ENCODE measurements at places on chromosomes 12 and 14.

DNA sequence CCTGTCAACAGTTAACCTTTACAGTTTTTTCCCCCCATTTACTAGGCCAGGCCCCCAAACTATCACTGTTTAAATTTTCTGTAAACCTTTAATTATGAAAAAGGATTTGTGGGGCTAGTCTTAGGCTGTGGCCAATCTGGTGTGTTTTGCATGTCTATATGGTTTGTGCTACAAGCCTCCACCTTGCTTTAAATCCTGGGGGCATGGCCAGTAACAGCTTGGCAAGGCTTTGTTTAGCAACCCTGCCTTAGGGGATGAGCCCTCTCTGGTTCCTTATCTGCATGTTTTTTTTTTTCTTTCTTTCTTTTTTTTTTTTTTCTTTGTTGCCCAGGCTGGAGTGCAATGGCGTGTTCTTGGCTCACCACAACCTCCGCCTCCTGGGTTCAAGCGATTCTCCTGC is 102.7 kb downstream of the KCNMB4 start:
- DNase-seq = no peak

- DNase-seq = no peak
Observed at GRCh38 chr12:32997471-32997870, 100.9 kb upstream of the PKP2 start.

DNA sequence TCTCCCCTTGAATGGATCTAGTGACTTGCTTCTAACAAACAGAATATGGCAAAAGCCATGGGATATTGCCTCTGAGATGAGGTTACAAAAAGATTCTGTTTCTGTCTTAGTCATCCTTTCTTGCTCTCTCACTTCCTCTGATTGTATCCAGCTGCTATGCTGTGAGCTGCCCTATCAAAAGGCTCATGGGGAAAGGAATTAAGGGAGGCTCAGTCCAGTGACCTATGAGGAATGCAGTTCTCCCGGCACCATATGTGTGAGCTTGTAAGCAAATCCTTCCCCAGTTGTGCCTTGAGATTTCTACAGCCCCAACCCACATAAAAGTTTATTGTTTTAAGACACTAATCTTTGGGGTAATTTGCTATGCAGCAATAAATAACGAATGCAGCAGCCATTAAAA is 183.1 kb downstream of the KLHL28 start:
- no peak for DNase-seq

GRCh38 chr12:52423661-52424500 is 10.3 kb downstream of the KRT75 start:
- no peak for DNase-seq

DNA sequence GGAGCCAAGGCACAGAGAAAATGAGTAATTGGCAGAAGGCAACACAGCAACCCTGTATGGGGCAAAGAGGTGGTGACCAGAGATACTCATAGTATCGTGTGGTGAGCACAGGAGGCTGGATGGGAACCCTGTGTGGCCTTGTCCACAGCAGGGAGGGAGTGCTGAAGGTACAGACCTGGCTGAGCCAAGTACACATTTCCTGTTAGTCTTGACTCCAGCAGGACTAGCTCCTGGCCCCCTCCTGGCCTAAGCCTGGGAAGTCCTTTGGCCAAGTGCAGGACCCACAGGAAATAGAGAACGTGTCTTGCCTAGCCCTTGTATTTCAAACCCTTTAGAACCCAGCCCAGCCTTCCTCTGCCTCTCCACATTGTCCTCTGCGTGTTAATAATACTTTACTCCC is 289.8 kb upstream of the PWP1 start:
- DNase-seq = no peak

GRCh38 chr14:89207925-89208328 is 209.1 kb downstream of the FOXN3 start:
- DNase-seq = no peak
